ENCODE measurements at places on chromosomes 3 and 15.

- no peak for DNase-seq
Observed at GRCh38 chr3:53833700-53834099, 12.5 kb downstream of the CHDH start.

DNA sequence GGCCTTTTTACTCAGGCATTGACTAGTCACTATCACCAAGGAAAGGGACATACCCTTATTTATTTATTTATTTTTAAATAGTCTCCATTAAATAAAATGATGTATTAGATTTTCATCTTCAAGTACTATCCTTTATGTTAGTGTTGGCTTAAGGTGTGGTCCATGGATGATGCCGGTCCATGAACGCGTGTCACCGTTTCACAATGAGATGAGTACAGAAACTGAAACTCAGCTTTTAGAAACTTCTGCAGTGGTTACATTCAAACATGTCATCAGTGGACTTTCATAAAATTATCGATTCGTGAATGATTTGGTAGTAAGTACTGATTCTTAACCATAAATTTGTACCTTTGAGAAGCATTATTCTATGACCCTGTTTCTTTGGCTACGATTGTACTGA is 166.6 kb downstream of the SATB1 start:
- DNase-seq = no peak

- no peak for DNase-seq
Observed at GRCh38 chr3:41997702-41998550, 36.0 kb upstream of the ULK4 start.

GRCh38 chr3:57434041-57434440 is 110.1 kb downstream of the DNAH12 start:
- no peak for DNase-seq

DNA sequence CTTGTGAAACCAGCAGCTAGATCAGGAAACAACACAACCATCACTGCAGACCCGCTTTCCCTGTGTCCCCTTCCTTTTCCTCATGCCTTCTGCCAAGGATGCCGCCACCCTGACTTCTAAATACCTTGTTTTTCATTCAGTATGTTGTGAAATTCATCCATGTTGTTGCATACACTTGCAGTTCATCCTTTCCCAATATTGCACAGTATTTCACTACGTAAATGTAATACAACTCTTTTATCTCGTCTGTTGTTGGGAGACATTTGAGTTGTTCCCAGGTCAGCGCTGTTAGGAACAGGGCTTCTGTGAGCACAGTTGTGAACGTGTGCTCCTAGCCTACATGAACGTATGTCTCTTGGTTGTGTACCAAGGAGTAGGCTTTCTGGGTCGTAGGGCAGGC is 24.2 kb downstream of the TLNRD1 start:
- no peak for DNase-seq

GRCh38 chr3:101996832-101997231 is 147.5 kb downstream of the NFKBIZ start:
- no peak for DNase-seq

DNA sequence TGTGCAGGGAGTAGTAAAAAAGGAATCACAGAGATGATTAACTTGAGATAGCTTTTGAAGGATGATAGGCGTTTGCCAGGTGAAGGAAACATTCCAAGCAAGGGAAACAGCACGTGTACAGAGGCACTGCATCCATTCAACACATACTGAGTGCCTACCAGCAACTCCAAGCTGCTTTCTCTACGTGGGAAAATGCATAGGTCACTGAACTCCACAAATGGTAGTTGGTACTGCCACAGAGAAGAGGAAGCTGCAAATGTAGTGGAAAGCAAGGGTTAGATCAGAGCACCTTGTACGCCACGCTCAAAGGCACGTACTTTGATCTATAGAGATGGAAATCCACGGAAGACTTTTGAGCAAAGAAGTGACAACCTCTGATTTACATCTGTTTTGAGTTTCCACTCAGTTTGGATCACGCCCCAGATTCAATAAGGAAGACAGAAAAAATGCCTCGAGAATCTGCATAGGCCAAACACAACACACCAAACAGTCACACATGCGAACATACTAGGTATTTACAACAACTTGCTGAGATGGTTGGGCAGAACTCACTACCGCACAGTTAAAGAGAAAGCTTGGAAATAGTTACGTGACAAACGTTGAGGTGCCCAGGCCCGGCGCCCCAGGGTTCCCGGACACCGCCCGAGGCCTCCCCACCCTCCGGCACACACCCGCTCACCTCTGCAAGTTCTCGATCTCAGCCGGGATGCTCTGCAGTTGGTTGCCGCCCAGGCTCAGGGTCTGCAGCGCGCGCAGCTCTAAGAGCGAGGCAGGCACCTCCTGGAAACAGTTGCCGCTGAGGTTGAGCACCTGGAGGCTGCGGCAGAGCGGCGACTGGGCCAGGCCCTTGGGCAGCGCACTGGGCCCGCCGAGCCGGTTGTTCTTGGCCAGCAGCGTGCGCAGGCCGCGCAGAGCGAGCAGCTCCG is 826 bp downstream of the LRRC58 start:
- DNase-seq = no peak

DNA sequence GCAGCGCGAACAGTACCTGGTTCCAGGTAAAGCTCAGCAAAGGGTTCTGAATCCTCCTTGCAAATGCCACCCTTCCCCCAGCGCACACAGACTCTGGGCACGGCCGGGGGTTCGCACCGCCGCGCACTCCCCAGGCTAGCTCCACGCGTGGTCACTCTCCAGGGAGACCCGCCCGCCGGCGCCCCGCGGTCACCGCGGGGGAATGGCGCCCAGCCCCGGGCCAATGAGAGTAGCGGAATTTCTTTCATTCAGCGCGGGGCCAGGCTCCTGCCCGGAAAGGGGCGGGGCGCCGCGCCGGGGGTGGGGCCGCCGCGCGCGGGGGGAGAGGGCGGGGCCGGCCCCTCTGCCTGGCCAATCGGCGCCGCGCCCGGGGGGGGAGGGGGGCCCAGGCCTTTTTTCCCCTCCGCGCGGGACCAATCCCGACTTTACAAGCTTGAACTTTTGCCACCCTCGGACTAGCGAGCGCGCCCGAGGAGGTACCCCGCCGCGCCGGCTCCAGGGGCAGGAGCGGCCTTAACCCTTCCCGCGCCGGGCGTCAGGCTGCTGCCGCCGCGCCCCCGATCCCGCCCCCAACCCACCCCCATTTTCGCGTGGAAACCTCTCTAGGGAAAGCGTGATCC is 1.1 kb upstream of the SMAD6 start:
- DNase-seq = peak; percentile 68

DNA sequence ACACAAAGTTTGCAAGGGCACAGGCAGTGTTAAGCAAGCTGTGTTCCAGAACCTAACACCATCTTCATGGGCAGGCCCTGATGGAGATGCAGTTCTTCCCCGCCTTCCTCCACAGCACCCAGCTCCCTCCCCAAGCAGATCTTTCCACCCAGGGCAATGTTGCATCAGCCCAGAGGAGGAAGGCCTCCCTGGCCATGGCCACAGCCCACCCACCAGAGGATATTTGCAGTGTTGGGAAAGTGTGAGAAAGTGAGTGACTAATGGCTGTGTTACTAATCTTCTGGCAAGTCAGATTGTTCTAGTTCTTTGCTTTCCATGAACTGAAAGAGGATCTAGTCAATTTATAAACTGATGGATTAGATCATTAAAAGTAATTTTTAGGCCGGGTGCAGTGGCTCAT is 42.0 kb upstream of the ATP10A start:
- DNase-seq = no peak

Measured in stimulated activated CD4-positive, alpha-beta T cell treated with anti-CD3 and anti-CD28 coated beads, TNF-alpha, amount 100 ng/mL, for 24 hours (primary cell).